ENCODE measurements at places on chromosomes 12 and 14.

DNA sequence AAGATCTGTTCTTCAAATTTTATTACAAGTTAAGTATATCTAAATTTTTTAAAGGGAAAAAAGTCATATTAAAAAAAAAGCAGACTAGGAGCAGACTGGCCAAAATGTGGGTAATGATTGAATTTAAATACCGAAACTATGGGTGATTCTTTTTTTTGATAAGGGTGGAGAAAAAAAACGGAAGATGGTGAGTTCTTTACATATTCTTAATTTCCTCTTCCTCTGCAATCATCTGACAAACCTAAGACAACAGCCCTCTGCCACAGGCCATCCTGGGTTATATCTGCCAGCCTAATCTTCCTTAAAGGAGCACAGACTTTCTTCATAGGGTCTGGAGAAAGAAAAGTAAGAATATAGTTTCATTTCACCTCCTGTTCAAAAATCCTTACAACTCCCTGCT, 108.0 kb downstream of the PPP2R5E start:
- DNase-seq, result no peak

- DNase-seq, result no peak
Measured at GRCh38 chr12:105067511-105068031, 16.7 kb downstream of the ALDH1L2 start.

DNA sequence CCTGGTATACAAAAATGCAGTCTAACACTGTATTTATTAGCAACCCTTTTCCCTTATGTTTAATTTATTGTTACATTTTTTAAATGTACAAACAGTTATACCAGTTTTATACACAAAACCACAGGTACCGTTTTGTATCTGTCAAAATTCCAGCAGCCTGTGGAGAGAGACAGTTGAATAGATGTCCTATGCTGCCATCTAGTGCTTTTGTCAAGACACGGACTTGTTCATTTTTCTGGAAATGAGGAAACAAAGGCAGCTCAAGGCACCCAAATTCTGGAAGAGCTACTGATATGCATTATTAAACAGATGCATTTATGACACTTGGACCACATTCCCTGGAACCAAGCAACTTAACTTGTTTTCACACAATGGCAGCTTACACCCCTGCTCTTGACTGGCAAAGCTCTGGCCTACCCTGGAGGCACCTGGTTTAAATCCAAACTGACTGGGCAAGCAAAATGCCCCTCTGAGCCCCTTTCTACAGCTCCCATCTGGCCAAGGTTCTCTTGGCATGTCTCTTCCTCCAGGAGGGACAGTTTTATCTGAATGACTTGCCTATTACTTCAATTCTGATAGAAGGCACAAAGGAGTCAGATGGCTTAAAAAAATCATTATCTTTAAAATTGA, 286.9 kb upstream of the PRKD1 start:
- DNase-seq, result peak; percentile 21

- no peak for DNase-seq
Measured at GRCh38 chr14:102226356-102227125, 78.4 kb downstream of the MOK start.

DNA sequence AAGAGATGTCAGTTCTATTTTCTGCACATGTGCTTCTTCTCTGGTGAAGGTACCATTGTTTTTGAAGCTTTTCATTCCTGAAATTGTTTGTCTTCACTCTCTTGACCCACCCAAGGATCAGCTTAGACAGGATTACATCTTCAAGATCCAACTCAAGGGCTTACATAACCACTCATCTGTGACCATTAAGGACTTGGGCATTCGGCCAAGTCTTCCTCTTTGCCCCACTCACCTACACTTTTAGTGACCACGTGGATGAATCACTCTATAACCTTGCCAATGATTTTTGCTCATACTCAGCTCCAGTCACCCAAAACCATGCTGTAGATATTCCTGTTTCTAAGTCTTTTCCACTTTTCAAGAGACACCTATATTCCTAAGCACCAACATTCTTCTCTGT, 36.5 kb upstream of the SSTR1 start:
- DNase-seq, result no peak

GRCh38 chr12:131847456-131847855, 19.3 kb downstream of the MMP17 start:
- DNase-seq, result no peak

Measured in breast epithelium (tissue), 4 donors.